ENCODE measurements at places on chromosomes 11 and 22. TPM values are rescaled to one million over a fixed set of nuclear protein-coding genes. Genes with fewer than 3 reads are reported as not detected.

Gene OR4P4
- total RNA-seq = not detected

- H3K4me3 ChIP-seq = peak overlapping the region; percentile 86
- H3K27ac ChIP-seq = peak overlapping the region; percentile 86
- no peak for DNase-seq
These were observed 1.9 kb downstream of the RDX start for GRCh38 chr11:110294509-110294908.

DNA sequence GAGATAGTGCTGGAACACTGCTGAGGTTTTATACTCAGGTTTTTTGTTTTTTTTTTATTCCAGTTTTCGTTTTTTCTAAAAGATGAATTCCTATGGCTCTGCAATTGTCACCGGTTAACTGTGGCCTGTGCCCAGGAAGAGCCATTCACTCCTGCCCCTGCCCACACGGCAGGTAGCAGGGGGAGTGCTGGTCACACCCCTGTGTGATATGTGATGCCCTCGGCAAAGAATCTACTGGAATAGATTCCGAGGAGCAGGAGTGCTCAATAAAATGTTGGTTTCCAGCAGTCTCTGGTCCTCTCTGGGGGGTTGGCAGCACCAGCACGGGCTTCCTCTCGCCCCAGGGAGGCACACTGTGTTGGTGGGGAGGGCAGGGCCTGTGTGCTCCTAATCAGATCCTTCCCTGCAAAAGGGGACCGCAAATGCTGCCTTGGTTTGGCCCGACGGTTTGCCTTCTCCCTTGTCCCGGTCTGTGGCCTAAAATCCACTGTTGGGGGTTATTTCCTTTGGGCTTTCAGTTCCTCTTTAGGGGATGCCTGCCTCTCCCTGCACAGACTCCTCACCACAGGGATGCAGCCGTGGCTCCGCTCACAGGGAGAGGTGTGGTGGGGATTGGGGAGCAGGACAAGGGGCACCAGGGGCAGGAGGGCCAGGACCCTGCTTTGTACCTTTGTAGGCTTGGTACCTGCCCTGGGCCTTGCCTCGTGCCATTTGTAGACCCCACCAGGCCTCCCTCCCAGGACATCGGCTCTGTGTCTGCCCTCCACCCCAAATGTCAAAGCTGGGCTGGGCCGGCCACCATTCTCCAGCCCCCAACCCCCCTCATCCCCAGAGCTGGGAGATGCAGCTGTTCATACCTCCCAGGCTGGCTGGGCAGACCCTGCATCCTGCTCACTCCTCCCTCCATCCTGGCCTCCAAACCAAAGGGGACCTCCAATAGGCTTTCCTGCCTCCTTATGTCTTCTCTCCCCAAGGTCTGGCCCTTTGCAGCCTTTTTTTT, 13.5 kb downstream of the MCAT start:
- H3K27me3 ChIP-seq = no peaks in the 10 kb centered on the region
- DNase-seq = no peak
- H3K36me3 ChIP-seq = peaks cover 7% of the 10 kb centered on the region
- H3K4me3 ChIP-seq = no peak overlapping the region
- H3K27ac ChIP-seq = no peak overlapping the region
- peaks cover 6% of the 10 kb centered on the region for H3K4me1 ChIP-seq

- H3K27me3 ChIP-seq = peaks cover 3% of the 10 kb centered on the region
- H3K27ac ChIP-seq = no peak overlapping the region
- no peaks in the 10 kb centered on the region for H3K4me1 ChIP-seq
These were observed 245.0 kb upstream of the POU2AF2 start for GRCh38 chr11:111000400-111001080.

- H3K4me3 ChIP-seq = peak overlapping the region; percentile 75
- peaks cover 64% of the 10 kb centered on the region for H3K4me1 ChIP-seq
- peaks cover 45% of the 10 kb centered on the region for H3K36me3 ChIP-seq
- DNase-seq = no peak
- no peaks in the 10 kb centered on the region for H3K27me3 ChIP-seq
These were observed 193.4 kb downstream of the CASP12 start for GRCh38 chr11:104704888-104705287.

DNA sequence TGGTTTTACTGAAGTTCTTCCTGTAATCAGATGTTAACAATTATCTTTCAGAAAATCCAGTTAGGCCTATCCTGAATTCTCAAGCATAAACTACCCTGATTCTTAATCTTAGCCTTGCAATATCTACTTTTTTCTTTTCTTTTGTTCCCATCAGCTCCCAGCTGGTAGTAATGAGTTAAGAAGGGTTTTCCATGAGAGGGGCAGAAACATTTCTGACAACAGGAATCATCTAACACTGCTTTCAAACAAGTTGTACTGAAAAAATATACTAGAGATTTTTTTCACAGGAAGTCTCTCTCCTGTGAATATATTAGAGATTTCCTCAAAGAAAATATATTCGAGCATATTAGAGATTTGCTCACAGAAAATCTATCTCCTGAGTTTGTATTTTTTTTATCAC, 3.3 kb upstream of the TRIM6 start:
- H3K27ac ChIP-seq = no peak overlapping the region
- H3K36me3 ChIP-seq = no peaks in the 10 kb centered on the region
- no peak for DNase-seq
- H3K4me3 ChIP-seq = no peak overlapping the region
- H3K27me3 ChIP-seq = peaks cover 10% of the 10 kb centered on the region
- H3K4me1 ChIP-seq = peaks cover 10% of the 10 kb centered on the region

- no peaks in the 10 kb centered on the region for H3K27me3 ChIP-seq
- no peak for DNase-seq
- no peaks in the 10 kb centered on the region for H3K36me3 ChIP-seq
- H3K4me1 ChIP-seq = no peaks in the 10 kb centered on the region
- H3K4me3 ChIP-seq = no peak overlapping the region
- no peak overlapping the region for H3K27ac ChIP-seq
These were observed 46.1 kb downstream of the ARFGAP2 start for GRCh38 chr11:47130543-47130942.

DNA sequence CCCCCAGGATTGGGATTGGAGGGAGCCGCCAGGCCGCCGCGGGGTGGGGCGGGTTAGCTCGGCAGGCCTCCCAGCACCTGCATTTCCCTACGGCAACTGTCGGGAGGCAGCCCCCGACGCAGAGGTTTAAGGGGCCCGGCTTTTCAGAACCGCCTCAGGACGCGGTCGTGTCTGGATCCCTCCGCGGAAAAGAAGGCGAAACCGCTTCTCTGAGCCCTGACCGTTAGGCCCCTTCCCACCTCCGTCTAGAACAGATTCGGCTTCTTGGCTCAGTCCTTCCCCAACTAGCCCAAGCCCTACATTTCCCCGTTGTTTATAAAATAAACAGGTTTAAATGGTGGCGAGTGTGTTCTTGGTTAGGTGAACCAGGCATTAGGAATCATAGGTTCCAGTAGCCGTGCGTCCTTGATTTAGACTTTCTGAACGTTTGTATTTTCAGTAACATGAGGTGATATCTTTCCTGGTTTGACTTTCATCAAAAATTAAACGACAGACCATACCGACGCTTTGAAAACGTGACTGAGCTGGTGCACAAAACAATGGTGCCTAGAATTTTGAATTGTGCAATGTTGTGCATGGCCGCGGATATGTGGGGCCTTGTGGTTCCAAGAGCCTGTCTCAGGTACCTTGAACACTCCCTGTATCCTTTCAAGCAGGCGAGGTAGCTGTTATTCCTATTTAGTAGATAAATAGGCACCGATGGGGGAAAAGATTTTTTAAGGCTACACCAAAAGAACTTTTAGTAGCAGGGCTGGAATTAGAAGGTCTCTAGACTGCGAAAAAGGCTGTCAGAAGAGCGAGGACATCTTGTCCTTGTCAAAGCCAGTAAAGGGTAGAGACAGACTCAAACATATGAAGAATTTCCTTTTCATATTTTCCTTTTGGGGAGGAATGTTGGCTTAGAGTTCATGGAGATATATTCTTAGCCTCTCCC, 1.2 kb upstream of the HSPA8 start:
- H3K27ac ChIP-seq = peak overlapping the region; percentile 100
- H3K4me3 ChIP-seq = peak overlapping the region; percentile 100
- peaks cover 29% of the 10 kb centered on the region for H3K4me1 ChIP-seq
- H3K36me3 ChIP-seq = peaks cover 51% of the 10 kb centered on the region
- DNase-seq = peak; percentile 69

GRCh38 chr11:43556612-43557375, 123.7 kb upstream of the HSD17B12 start:
- DNase-seq = no peak
- H3K27ac ChIP-seq = no peak overlapping the region
- H3K4me3 ChIP-seq = no peak overlapping the region
- H3K4me1 ChIP-seq = peaks cover 3% of the 10 kb centered on the region
- H3K27me3 ChIP-seq = peaks cover 66% of the 10 kb centered on the region

Gene SCN2B
- not detected for total RNA-seq

DNA sequence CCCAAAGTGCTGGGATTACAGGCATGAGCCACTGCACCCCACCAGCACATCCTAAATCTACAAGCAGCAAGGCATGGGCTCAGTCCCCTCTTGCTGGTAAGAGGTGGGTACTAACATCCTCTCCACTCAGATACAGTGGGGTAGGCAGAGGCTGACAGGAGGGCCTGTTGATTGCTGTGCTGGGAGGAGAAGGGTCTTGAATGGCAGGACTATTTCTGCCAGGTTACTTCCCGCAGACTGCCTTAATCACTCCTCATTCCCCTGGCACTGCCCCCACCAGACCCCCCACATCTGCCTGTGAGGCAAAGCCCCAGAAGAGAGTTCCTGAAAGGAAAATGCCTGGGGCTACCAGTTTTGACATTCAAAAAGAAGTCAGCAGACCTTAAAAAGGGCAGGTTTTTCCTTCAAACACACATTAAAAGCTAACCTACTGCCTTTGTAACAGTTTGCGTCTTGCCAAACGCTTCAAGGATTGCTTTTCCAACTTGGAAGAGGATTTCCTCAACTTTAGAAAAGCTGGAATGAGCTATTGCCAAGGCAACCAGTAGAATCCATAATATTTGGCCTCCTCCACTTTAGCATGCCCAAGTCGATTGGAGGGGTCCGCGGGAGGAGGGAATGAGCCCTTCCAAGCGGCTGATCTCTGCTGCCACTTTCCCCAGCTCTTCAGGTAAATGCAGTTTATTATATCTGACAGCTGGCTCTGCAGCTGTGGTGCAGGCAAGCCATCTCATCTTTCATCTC, 62.0 kb downstream of the FDX1 start:
- H3K36me3 ChIP-seq = no peaks in the 10 kb centered on the region
- H3K4me3 ChIP-seq = no peak overlapping the region
- no peak overlapping the region for H3K27ac ChIP-seq
- DNase-seq = no peak

Gene FXYD2
- total RNA-seq = 1.3 TPM

DNA sequence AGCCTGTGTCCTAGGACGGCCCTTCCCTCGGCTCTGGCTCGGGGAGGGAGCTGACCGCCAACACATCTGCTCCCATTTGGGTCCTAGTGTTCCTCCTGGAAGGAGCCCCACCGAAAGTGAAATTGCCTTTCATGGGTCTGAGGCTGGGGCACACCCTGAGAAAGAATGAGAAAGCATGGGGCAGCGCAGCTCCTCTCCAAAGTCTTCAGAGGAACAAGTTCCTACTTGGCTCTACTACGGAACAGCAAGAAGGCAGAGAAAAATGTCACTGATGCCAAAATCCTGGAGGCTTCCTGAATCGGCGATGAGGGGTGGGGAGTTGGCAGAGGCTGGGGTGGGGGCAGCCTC, 41.5 kb upstream of the MYEOV start:
- no peaks in the 10 kb centered on the region for H3K27me3 ChIP-seq
- H3K4me3 ChIP-seq = no peak overlapping the region
- H3K36me3 ChIP-seq = no peaks in the 10 kb centered on the region

GRCh38 chr11:58787903-58788302, 56.2 kb upstream of the GLYAT start:
- H3K4me3 ChIP-seq = no peak overlapping the region
- H3K36me3 ChIP-seq = no peaks in the 10 kb centered on the region
- H3K27me3 ChIP-seq = peaks cover 6% of the 10 kb centered on the region
- no peak overlapping the region for H3K27ac ChIP-seq
- no peaks in the 10 kb centered on the region for H3K4me1 ChIP-seq

Gene TBC1D10A
- 47.6 TPM for total RNA-seq

Measured in activated CD4-positive, alpha-beta T cell treated with anti-CD3 and anti-CD28 coated beads, Interleukin-2, amount 10 ng/mL, durations not matched to agents 7 days and 5 days (primary cell).